ENCODE measurements at places on chromosomes 5 and 9. TPM values are rescaled to one million over a fixed set of nuclear protein-coding genes. Genes with fewer than 3 reads are reported as not detected.

DNA sequence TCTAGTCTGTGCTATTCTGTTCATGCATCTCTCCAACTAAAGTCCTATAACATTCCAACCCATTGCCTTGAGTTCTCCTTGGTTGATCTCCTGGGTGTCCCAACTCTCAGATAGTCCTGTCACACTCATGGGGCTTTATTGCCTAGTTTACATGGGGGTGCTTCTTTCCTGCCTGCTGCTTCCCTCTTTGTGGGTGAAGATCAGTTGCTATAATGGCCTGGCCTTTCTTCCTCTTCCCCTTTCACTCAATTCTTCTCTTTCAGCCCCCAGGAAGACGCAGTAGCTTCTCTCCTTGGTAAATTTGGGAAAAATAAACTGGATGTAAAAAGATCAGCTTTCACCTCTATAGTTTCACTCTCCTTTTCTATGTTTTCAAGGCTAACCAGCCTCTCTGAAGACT lies 66.5 kb downstream of the PTCD2 start:
- no peak for ATAC-seq

Gene FOXI1
- not detected for total RNA-seq

Gene PCDHGB2
- 0.17 TPM for total RNA-seq

- ATAC-seq: no peak
These were observed 35.6 kb upstream of the NREP start for GRCh38 chr5:111792471-111793058.

DNA sequence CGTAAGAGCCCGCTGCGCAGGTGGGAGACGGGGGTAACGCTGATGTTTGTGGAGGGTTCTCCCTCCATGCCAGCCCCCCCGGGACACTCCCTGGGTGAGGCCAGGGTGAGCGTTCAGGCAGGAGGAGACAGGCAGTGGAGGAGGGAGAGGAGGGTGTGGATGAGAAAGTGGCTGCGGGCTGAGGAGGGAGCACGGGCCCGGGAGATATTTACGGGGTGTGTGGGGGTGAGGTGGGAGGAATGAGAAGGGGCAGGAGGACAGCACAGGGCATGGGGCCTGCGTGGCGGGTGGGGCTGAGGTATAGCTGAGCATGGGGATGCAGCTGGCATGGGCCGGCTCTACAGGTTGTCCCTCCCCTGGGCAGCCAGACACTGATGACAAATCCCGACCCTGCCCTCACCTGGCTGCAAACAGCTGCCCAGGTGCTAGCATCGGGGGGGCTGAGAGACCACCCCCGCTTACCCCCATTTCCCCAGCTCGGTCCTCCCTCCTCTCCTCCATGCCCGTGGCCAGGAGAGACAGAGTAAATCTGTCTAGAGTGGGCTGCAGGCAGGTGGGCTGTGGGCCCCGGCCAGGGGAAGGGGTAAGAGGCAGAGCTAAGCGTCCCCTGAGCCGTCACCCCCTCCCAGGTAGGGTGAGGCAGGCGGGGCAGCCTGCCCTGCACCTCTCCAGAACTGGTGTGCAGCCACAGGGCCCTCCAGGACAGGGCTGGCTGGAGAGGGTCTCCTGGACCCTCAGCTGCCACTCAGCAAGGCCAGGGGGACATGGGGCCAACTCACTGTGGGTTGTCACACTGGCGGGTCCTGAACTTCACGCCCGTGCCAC lies 79.2 kb downstream of the ZNF354C start:
- no peak for ATAC-seq

Gene C9
- total RNA-seq: not detected

DNA sequence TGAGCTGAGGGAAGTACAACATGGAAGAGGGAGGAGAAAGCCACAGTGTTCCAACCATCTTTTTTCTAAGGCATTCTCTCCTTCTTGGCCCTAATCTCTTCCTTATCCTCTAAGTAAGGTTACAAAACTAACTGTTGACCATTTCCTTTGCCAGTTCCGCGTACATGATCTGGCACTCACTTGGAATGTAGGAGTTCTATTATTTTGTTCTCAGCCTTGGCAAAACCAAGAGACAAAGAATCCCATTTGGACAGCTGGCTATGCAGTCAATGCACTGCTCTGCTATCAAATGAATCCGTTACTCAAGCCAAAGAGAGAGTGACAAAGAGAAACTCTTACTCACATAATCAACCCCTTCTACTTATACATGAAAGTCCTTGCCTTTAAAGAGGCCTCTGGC lies 410.3 kb downstream of the DTWD2 start:
- no peak for ATAC-seq

DNA sequence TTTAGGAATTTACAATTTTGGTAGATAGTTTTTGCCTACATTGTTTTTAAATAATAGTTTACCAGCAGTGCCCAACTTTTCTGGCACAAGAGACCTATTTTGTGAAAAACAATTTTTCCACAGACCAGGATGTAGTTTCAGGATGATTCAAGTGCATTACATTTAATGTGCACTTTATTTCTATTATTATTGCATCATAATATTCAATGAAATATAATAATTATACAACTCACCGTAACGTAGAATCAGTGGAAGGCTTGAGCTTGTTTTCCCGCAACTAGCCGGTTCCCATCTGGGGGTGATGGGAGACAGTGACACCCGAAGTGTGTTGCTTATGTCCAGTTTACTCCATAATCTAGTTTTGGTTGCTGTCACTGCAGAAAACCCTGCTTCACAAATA lies 3.5 kb upstream of the HNRNPA0 start:
- ATAC-seq: no peak

GRCh38 chr5:103474677-103475076 lies 87.9 kb downstream of the NUDT12 start:
- ATAC-seq: no peak

GRCh38 chr9:36158917-36159316 lies 10.3 kb upstream of the CCIN start:
- ATAC-seq: no peak

- ATAC-seq: no peak
These were observed 76.1 kb downstream of the SLC1A3 start for GRCh38 chr5:36682499-36682898.

- ATAC-seq: no peak
These were observed 94.1 kb downstream of the APBA1 start for GRCh38 chr9:69578026-69578425.

Gene PGGT1B
- total RNA-seq: 42.9 TPM

Gene FBP2
- not detected for total RNA-seq
